Activated naive CD4-positive, alpha-beta T cell (primary cell): ENCODE measurements at places on chromosomes 11 and 22.

DNA sequence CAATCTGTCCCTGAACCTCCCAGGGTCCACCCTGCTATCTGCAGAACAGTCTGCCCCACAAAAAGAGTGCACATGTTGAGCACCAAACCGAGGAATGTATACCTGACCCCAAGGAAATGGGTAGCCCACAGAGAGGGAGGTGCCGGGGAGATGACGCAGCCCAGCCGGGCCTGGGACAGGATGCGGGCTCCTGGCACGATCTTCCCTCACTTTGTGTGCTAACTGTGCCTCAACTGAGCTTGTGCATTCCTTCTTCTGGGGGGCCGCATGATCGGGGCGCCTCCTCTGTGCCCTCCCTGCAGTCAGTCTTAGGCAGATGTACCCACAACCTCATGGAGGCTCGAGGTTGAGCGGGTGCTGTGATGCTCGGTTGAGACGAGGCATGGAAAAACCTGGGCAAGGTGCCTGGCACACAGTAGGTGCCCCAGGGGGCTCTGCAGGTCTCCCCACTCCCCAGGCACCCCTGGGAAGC, 2.4 kb downstream of the GAS2L1 start:
- no peak for DNase-seq

GRCh38 chr11:9740202-9740883, 76.5 kb downstream of the SWAP70 start:
- DNase-seq = no peak

- DNase-seq = no peak
Measured at GRCh38 chr11:62393061-62393611, 25.7 kb upstream of the SCGB1A1 start.

DNA sequence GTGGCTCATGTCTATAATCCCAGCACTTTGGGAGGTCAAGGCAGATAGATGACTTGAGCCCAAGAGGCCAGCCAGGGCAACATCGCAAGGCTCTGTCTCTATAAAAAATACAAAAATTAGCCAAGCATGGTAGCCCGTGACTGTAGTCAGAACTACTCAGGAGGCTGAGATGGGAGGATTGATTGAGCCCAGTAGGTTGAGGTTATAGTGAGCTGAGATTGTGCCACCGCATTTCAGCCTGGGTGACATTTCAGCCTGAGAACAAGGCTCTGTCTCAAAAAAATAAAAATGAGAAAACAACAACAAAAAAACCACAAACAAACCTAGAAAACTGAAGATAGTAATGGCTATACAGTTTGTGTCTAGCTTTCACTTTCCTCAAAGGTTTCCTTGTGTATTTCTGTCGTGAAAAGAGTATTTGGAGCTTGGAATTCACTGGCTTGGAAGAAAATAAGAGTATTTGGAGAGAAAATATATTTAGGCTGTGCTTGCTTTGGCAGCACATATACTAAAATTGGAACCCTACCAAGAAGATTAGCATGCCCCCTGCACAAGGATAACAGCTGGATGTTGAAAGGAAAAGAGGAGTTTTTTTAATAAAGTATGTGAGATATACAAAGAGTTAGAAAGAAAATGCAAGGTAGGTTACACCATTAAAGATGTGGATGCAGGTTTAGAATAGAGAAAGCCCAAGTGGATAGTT, 3.9 kb upstream of the BIRC3 start:
- no peak for DNase-seq

- DNase-seq = no peak
Measured at GRCh38 chr11:94602430-94603372, 35.5 kb downstream of the PIWIL4 start.

DNA sequence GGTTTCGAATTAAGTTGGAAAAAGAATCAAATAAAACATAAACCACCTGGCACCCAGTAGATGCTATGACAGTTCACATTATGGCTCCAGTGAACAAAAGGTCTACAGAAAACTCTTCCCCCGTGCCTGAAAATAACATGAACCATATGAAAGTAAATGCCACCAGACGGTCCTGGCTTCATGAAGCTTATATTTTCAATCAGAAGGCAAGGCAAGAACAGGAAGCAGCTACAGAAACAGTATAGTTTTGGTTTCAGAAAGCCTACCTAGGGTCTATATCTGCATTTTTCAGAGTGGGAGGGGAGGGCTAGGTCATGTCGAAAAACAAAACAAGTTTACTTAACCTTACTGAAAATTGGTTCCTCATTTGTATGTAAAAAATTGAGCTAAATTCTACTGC, 9.8 kb downstream of the RAB30 start:
- DNase-seq = no peak

DNA sequence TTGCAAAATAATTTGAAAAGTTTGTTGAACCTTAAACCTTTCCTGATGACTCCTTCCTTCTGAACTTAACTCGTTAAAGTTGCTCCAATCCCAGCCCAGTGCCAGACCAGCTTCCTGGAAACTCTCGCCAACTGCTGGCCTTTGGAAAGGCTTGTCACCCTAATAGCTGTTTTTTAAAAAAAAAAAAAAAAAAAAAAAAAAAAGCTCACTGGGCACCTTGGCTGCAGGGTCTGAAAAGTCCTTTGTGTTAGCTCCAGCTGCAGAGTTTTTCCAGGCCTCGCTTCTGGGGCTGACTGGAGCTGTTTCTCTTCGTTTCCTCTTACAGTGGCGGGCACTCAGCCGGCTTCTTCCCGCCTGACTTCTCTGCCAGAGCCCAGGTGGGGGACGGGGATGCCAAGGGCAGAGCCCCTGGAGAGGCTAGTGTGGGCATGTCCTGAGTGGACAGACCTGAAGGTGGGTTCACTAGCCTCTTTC, 25.1 kb downstream of the KCNQ1OT1 start:
- DNase-seq = no peak

GRCh38 chr11:65849771-65850216, 8.2 kb downstream of the CFL1 start:
- DNase-seq = no peak

DNA sequence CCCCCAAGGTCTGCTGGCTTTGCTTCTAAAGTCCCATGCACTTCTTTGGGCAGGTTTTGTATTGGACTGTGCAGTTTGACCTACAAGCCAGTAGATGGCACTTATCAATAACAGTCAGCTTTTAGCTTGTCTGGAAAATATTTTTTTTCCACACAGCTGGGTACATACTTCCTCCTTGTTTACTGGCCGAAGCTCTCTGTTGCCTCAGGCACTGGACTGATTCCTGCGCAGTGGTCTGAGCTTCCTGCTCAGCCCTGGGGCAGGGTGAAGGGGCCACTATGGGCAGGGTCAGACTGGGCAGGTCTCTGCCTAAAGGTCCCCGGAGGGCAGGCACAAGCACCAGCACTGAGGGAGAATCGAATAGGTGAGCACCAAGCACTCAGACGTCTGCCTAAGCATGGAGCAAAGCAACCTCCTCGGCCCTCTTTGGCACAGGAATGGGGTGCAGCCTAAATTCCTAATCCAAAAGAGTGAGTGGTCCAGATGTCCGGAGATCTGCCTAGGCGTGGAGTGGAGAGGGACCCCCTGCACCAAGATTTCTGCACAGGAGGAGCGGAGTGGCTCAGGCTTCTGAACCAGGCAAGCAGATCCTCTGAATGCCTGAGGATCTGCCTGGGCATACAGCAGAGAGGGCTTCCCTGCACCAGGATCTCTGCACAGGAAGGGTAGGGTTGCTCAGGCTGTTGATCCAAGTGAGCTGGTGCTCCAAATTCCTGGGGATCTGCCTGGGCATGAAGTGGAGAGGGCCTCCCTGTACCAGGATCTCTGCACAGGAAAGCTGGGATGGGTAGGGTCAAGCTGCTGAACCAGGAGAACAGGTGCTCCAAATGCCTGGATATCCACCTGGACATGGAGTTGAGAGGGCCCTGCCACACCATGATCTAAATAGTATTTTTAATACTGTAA, 105.9 kb upstream of the C11orf58 start:
- DNase-seq = no peak

GRCh38 chr22:43946384-43946667, 8.9 kb upstream of the SAMM50 start:
- DNase-seq = no peak

- no peak for DNase-seq
Measured at GRCh38 chr11:27497284-27497866, 9.2 kb downstream of the LIN7C start.

DNA sequence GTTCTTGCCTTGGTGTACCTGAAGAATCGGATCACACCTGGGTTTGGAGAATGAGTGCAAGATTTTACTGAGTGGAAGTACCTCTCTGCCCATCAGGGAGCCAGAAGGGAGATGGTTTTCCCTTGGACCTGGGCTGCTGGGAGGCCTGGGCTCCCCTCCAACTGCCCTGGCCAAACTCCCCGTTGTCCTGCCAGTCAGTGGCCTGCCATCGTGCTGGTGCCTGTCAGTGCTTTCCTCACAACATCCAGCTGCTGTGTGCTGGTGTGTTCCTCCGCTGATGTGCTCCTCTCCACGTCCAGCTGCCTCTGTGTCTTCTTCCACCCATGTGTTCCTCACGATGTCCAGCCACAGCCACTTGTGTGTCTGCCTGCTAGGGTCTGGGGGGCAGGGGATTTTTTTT, 87.9 kb upstream of the CLPB start:
- DNase-seq = no peak

GRCh38 chr11:79363861-79364378, 76.9 kb downstream of the TENM4 start:
- DNase-seq = no peak

GRCh38 chr11:9799886-9800285, 136.0 kb downstream of the SWAP70 start:
- DNase-seq = no peak

DNA sequence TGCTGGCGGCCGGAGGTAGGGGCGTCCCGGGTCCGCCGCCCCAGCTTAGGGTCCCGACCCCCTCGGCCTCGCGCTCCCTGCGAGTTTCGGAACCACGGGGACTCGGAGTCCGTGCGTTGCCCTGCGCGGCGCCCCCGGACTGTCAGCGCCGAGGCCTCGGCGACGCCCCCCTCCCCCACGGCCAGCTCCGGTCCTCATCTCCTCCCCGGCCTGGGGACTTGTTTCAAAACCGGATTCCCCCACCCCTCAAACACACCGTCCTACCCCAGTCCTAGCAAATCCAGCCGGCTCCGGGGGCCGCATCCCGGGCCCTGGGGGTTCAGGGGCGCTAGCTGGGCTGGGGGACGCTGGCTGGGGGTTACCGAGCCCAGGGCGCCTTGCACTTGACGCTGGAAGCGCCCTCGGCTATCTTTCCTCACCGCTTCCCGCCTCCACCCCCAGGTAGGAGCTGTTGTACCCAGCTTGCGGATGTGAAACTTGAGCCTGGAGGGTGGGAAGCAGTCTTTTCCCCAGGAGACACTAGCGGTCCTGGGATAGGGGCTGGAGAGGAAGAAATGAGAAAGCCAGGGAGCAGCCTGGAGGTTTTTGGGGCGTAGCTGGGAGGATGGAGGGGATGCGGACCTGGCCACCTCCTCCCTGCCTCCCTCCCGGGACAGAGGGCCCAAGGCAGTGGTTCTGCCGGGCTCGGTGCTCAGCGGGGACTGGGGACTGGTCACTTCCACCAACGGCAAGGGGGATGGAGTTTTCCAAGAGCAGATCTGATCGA, 550 bp downstream of the FBLN1 start:
- no peak for DNase-seq

DNA sequence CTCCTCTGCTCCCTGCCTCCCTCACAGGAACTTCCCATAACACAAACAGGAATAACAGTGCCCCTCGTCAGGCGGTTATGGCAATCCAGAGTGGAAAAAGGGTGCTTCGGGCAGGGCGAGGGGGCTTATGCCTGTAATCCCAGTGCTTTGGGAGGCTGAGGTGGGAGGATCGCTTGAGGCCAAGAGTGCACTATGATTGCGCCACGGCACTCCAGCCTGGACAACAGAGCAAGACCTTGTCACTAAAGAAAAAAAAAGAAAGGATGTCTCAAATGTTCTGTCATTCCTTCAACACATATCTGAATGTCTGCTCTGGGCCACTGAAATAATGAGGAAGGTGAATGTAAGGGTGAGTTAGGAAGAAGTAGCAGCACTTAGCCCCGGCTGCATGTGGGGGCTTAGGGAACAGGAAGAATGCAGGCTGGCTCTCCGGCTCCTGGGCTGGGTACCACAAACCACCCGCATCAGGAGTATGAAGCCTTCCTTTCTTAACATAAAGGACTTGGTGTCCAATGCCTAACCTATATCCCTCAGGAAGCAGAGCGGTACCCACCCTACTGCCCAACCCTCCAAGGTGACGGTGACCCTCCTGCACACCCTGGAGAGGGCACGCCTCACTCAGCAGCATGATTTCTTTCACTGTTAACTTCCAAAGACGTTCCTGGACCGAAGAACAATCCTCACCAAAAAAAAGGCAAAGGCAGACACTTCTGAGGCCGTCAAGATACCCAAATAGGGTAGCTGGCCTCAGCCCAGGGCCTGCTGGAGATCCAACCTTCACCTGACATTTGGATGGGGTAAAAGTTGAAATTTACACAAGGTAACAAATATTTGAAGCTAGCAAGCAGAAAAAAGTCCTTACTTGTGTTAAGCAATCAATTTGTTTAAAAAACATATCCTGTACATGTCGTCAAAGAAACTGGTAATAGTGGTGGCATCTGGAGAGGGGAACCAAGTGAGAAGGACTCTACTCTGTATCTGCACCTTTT, 3.8 kb downstream of the CPT1A start:
- no peak for DNase-seq

DNA sequence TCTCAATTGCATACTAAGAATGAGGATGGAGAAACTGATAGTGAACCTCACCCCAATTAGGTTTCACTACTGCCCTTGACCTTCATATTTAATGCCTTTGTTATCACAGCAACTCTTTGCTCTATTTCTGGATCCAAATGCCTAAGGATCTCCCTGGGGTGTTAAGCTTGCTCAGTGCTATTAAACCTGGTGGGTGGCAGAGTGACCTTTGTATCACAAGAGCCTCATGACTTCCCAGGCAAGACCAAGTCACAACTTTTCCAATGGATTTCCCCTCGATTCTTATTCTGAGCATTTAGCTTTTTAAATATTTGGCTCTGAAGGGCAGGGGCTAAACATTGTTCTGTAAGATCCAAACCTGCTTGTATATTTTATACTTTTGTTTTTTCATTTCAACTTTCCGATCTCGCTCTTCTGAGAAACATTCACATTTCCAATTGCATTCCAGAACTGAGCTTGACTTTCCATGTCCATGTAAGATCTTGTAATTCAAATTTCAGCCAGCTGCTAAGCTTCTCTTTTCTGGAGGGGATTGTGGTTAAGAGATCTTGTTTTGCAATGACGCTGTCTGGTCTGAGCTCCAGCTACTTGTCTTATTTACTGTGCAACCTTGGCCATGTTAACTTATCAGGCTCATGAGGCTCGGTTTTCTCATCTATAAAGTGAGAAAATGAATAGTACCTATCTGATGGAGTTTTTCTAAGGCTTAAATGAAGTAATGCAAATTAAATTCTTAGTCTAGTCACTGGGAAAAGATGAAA, 6.4 kb upstream of the EHF start:
- no peak for DNase-seq

GRCh38 chr11:6095798-6096197, 11.7 kb upstream of the OR56B4 start:
- no peak for DNase-seq
